ENCODE measurements at places on chromosomes 2 and 18.

- no peak for DNase-seq
These were observed 26.4 kb downstream of the CCNT2 start for GRCh38 chr2:134944975-134945374.

GRCh38 chr2:8534729-8535468 is 147.0 kb upstream of the ID2 start:
- peak; percentile 94 for DNase-seq

DNA sequence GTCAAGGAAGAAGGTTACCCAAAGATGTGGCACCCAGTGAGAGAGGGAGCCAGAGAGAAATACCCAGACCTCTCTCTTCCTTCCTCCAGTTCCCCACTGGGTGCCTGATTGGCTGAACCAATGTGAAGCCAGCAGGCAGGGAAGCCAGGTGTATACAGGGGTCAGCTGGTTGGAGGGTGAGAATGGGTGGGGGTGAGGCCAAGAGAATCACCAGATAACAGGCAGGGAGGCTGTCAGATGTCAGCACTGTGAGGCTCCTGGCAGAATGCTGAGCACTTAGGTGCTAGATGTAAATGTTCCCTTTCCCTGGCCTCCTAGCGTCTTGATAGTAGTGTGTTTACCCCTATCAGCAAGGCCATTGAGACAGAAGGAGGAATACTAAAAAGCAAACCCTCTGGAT is 104.0 kb upstream of the MGAT5 start:
- no peak for DNase-seq

DNA sequence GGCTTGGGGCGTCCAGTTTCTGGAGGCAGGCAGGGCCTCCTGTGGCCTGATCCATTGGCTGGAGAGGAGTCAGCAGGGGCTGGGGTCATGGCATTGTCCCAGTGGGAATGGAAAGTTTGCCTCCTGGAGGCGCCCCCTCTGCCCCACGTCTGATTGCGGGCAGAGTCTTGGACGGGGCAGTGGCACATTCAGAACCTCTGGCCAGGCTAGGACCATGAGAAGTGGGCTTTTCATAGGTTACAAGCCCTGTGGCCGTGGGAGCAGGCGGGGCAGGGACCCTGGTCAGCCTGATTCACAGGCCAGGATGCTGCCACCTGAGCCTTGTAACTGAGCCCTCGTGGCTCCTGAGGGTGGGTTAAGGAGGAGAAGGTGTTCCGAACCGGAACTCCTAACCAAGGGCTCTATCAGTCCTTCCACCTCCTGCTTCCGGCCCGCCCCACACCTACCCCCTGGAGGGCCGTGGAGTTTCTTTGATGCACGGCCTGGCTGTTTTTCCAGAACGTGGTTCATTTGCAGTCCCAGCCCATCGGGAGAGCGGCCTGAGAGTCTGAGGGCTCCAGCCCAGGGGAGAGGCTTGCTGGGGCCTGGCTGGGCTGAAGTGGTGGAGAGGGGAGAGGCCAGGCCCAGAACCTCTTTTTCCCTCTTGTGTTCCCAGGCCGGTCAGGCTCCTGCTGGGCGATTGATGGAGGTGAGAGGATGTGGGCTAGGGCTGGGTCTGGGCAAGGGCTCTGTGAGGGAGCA is 43.9 kb upstream of the PLB1 start:
- no peak for DNase-seq

DNA sequence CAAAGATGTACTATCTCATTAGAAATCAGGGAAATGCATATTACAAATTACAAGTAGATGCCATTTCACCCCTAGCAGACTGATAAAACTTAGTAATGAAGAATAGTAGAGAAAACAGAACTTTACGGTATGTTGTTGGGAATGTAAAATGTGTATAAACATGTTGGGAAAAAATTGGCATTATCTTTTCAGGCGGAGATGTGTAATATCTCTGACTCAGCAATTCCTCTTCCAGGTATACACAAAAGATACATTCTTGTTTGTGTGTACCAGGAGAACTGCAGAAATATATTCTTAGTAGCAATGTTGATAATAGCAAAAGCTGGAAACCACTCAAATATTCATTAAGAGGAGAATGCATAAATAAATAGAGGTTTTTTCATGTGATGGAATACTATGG is 204.5 kb downstream of the LPIN1 start:
- DNase-seq = no peak

- no peak for DNase-seq
These were observed 241.8 kb downstream of the AFF3 start for GRCh38 chr2:99900556-99900955.

DNA sequence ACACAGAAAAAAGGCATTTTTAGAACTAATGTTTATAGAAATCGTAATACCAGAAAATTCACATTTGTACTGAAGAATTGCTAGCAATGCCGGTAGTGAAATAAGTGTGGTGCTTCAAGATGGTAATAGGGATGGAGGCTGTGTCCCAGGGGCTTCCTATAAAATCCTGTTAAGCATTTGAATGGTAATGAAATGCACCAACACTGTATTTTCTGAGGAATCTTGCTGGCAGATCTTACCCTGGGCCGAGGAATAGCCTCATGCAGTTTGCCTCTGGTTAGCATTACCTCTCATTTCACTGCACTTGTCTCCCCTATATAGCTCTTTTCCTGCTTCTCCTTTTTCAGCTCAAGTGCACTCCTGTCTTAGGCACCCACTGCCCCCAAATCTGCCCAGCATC is 501.6 kb upstream of the NRP2 start:
- no peak for DNase-seq

GRCh38 chr2:40364151-40364874 is 87.6 kb downstream of the SLC8A1 start:
- no peak for DNase-seq

- DNase-seq = no peak
These were observed 51.0 kb downstream of the TSHZ1 start for GRCh38 chr18:75261430-75262223.

- DNase-seq = no peak
These were observed 17.9 kb downstream of the STK17B start for GRCh38 chr2:196153480-196153879.

- DNase-seq = no peak
These were observed 143.0 kb upstream of the MYCN start for GRCh38 chr2:15797231-15797938.

DNA sequence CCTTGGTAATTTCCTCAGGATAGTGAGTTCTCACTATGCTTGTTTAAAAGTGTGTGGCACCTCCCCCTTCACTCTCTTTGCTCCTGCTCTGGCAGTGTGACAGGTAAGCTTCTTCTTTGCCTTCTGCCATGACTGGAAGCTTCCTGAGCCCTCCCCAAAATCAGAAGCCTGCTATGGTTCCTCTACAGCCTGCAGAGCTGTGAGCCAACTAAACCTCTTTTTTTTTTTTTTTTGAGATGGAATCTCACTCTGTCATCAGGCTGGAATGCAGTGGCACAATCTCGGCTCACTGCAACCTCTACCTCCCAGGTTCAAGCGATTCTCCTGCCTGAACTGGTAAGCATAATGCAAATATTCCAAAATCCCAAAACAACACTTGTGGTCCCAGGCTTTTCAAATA is 80.0 kb downstream of the SOWAHC start:
- no peak for DNase-seq

- DNase-seq = no peak
These were observed 175.3 kb upstream of the EPHA4 start for GRCh38 chr2:221747289-221747972.

GRCh38 chr18:57776767-57777166 is 26.3 kb downstream of the ATP8B1 start:
- DNase-seq = no peak

DNA sequence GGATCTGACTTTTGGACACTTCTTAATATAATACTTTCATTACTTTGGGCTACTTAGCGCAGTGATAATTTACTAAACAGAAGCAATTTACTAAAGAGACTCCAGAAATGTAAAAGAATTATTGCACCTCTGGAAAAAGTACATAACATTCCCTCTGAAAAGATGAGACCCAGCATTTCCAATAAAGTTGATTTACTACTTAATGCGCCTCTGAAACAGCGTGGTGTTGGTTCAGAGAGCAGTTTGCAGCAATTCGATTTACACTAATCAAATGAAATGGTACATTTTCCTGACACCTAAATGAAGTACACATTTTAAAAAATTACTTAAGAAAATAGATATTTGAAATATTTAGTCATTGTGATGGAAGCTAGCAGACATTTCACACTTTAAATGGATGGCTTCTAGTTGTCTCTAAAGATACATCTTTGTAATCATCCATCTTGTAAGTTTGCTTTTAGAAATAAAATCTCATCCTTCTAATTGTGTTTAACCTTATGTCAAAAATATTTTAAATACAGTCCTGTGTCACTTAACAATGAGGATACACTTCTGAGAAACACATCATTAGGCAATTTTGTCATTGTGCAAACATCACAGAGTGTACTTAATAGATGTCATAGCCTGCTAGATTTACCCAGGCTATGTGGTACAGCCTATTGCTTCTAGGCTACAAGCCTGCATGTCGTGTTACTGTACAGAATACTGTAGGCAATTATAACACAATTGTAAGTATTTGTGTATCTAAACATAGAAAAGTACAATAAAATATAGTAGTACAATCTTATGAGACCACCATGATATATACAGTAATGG is 284.6 kb upstream of the UBE2E3 start:
- no peak for DNase-seq

- DNase-seq = no peak
These were observed 111.4 kb upstream of the TEX51 start for GRCh38 chr2:126787289-126787688.

- no peak for DNase-seq
These were observed 50.2 kb upstream of the CHST9 start for GRCh38 chr18:27235218-27235870.

DNA sequence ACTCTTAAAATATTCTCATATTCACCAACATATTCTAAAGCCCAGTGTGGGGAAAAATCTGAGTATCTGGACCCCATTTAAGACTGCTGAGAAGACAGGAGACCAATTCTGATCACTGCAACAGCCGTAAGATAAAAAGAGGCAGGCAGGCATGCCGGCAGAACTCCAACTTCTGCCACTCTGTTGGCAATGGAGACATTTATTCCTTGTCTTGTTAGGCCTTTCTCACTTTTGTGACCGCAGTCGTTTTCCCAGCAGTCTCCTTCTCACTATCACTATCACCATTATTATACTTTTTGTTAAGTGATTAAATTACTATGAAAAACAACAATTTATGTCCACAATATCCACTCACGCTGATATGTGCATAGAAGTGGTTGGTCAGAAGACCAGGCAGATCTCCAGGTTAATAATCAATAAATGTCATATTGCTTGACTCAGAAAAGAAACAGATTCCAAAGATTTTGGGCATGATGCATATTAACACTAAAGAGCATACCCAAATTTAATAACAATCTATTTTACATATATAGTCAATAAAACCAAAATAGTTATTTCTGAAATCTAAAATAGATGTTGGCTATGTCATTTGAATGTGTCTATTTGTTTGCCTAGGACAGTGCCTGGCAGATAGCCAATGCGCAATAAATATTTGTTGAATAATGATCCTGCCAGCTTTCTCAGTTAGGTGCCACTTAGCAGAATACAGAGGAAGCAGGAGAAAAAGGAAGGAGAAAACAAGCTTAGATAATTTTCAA is 38.2 kb downstream of the SESTD1 start:
- no peak for DNase-seq

DNA sequence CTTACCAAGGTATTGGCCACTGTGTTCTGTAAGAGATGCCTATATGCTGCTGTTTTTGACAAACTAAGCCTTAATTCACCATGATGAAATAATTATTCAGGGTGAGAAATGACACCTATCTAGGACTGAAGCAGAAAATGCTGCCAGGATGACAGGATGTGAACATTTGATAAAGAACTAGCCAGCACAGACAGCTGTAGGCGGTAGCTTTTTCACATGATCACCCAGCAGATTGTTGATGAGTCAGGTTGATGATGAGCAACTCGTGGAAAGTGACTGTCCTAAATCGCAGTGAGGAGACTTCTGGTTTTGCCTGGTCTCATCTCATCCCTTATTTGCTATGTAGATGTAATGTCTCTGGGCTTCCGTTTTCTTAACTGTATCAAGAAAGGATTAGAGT is 144.1 kb downstream of the PRPF40A start:
- DNase-seq = peak; percentile 86

DNA sequence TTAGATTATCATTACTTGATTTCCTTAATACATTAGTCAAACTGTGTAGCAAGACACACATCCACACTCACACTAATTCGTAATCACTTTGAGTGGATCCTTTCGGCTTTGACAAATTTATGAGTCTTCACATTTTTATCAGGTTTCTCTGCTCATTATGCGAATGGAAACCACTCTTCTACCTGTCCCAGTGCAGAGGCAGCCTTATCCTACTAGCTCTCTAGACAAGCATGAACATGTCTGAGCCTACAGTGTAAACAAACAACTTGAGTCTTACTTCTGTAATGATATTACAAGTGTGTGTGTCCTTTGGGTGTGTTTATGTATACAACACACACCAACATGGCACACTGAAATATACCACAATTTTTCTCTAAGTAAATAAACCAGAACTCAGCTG is 361.9 kb upstream of the CHST9 start:
- no peak for DNase-seq

DNA sequence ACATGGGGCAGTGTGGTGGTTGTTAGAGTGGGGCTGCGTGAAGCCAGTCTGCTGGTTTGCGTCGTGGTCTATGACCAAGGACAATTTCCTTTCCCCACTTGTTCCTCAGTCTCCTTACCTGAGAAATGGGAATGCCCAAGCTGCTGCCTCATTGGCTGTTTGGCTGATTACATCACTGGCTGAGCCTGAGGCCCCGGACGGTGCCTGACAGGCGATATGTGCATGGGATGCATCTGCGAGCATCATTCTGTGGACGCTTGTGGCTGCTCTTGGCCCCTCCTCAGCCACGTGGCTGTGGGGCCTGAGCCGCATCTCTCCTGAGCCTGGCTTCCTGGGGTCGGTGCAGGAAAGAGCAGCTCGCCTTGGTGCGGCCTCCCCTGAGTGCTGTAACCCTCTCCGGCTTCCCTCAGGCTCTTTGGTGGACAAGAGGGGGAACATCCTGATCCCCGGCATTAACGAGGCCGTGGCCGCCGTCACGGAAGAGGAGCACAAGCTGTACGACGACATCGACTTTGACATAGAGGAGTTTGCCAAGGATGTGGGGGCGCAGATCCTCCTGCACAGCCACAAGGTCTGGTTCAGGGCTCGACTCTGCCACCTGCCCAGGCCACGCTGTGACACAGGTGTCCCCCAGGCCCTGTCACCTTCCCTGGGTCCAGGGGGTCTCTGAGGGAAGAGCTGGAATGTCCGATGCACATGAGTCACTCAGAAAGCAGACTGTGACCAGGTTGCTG is 17.2 kb downstream of the CNDP2 start:
- DNase-seq = no peak

DNA sequence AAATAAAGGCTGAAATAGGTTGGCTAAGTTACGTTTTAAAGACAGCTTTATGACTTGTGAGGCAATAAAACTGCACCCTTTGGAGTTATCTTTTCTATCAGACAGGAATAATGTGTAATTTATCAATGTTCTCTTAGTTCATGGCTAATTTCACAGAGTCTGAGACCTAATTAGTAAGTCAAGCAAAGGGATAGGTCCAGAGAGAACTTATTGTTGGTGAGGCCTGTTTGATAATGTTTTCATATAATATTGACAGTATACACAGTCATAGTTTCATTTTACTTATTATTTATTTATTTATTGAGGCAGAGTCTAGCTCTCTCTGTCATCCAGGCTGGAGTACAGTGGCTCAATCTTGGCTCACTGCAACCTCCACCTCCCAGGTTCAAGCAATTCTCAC is 1.9 kb upstream of the IL36RN start:
- DNase-seq = no peak

GRCh38 chr2:7419186-7419585 is 502.0 kb downstream of the RNF144A start:
- DNase-seq = no peak

All from Kasumi-1 (cell line).